ENCODE measurements at places on chromosomes 3 and 15. TPM values are rescaled to one million over a fixed set of nuclear protein-coding genes. Genes with fewer than 3 reads are reported as not detected.

UCN2 gene
- total RNA-seq: not detected

KLF15 gene
- total RNA-seq: 0.49 TPM

ANKRD63 gene
- not detected for total RNA-seq

GUCA1C gene
- total RNA-seq: not detected

CTXN2 gene
- not detected for total RNA-seq

AMT gene
- 1.4 TPM for total RNA-seq

A4GNT gene
- not detected for total RNA-seq

HYAL1 gene
- total RNA-seq: 7.6 TPM

RHCG gene
- total RNA-seq: under 0.01 TPM

CLDN18 gene
- not detected for total RNA-seq

VGLL3 gene
- total RNA-seq: 0.76 TPM

EOMES gene
- total RNA-seq: not detected

LDHAL6B gene
- total RNA-seq: not detected

NRG4 gene
- total RNA-seq: not detected

TTC23 gene
- total RNA-seq: 29.8 TPM

DNASE1L3 gene
- 3.4 TPM for total RNA-seq

PRTG gene
- total RNA-seq: 3.9 TPM

GOLGA8R gene
- 1.3 TPM for total RNA-seq

ZBED2 gene
- not detected for total RNA-seq

CDCP1 gene
- 0.16 TPM for total RNA-seq

ANKUB1 gene
- not detected for total RNA-seq

HGD gene
- total RNA-seq: 0.25 TPM

ZNF860 gene
- total RNA-seq: 1.5 TPM

CEP97 gene
- total RNA-seq: 5.2 TPM

CRTC3 gene
- total RNA-seq: 17.9 TPM
